ENCODE measurements at places on chromosomes 4 and X.

- DNase-seq = no peak
Measured at GRCh38 chrX:1239681-1240142, 27.3 kb upstream of the CRLF2 start.

GRCh38 chr4:11416071-11416766, 12.5 kb downstream of the HS3ST1 start:
- no peak for DNase-seq

GRCh38 chr4:121096629-121097028, 24.3 kb upstream of the NDNF start:
- DNase-seq = no peak

DNA sequence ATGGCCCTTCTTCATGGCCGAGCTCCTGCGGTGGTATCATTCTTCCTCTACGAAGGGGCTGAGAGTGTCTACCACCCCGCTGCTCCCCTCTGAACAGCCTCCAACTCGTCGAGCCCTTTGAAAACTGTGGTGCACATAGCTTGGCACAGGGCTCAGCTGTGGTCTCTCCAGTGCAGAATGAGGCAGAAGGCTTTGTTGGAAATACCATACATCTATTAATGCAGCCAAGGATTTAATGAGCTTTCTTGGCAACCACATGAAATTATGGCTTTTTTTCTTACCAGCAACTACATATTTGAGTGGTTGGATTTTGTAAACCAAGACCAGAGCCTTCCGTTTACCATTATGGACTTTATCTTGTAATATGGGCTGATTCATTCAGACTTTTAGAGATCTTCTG, 61.7 kb upstream of the CBR4 start:
- DNase-seq = no peak

DNA sequence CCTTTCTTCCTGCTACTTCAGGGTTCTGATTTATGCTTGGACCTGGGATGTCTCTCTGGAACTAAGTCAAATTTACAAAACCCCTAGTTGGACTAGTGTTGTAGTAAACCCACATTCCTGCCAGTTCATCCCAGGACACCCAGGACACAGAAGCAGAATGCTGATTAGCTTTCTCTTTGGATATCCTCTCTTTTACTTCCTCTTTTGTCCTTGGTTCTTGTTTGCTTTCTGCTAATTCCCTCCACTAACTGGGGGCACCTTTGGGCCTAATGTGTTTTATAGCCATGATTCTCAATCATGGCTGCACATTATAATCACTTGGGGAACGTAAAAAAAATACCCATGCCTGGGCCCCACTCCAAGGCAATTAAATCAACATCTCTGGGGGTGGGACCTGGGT, 42.5 kb downstream of the LANCL3 start:
- no peak for DNase-seq

Data from stimulated activated CD8-positive, alpha-beta memory T cell treated with anti-CD3 and anti-CD28 coated beads, Interleukin-15, amount 100 ng/mL, for 48 hours (primary cell).